Stimulated activated CD4-positive, alpha-beta T cell treated with anti-CD3 and anti-CD28 coated beads, TNF-alpha, amount 100 ng/mL, for 24 hours (primary cell): ENCODE measurements at places on chromosomes 1 and 21.

- peak; percentile 73 for DNase-seq
These were observed 1.0 kb upstream of the S100A2 start for GRCh38 chr1:153566414-153567371.

GRCh38 chr1:206513312-206514111 lies 6.2 kb downstream of the RASSF5 start:
- DNase-seq, result no peak

DNA sequence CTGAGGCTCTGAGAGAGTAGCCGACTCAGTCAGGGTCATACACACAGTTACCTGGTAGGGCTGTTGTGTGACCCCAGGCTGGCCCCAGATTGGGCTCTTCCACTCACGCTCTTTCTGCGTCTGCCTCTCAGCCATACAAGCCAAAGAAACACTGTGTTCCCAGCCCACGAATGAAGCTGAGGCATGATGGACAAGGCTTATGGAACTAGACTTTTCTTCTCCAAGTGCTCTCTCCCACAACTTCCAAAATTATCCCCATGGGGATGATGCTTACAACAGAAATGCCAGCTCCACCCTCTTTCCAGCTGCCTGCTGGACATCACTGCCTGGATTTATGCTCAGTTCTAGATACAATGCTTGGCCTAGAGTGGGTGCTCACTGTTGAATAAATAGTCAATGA lies 102.8 kb upstream of the JUN start:
- DNase-seq, result no peak

DNA sequence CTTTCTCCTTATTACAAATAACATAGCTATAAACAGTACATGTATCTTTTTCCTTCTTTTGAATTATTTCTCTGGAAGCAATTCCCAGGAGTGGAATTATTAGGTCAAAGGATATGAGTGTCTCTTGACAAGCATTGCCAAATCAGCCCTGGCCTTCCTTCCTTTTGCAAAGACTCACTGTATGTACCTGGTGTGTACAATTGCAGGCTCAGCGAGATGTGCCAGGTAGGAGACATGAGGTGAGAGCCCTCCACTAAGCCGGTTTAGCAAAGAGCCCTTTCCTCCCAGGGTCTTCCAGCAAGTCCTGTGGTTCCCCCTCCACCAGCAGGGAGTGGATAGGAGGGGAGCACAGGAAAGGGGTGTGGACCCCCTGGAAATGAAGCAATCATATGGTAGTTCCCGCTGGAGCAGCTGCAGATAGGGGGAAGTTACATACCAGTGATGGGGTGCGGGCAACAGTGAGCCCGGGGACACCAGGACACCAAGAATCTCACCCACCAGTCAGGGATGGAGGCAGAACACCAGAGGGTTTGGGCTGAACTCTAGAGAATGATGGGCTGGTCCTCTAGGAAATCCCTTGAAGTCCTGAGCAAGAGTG lies 18.3 kb downstream of the RCSD1 start:
- no peak for DNase-seq

GRCh38 chr1:198907423-198907746 lies 268.5 kb downstream of the PTPRC start:
- no peak for DNase-seq

DNA sequence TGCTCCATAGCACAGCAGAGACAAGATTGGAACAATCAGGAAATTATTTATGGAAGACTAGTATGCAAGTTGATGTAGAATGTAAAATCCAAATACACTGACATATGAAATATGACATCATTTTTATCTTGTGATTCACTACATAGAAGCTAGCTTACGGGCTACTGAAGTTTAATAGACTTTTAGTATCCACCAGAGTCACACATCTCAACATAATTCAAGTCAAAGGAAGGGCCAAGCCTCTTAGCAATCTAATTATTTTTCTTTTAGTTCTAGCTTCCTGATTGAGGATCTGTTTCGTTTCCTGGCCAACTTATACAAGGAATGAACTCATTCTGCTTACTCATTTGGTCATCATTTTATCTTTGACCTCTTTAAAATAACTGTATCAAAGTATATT lies 234.4 kb upstream of the CHRM3 start:
- no peak for DNase-seq

- no peak for DNase-seq
These were observed 10.3 kb upstream of the COL6A2 start for GRCh38 chr21:46087641-46088040.

DNA sequence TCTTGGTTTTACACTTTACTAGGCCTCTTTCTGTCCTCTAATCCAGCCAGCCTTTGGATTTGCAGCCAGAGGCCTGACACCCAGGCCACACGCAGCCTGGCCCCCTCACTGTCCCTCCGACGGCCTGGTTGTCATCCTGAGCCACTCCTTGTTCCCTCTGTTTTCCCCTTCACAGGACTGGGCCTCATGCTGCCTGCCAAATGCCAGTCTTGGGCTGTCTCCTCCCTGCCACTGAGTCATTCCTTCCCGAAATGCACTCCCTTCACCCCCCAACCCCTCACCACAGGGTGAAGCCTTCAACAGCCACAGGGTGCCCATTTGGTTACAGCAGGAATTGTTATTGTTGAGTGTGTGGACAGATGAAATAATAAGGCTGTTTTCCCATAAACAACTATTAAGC lies 21.3 kb downstream of the ACOT11 start:
- no peak for DNase-seq

- no peak for DNase-seq
These were observed 273.1 kb upstream of the PROX1 start for GRCh38 chr1:213714645-213715044.

DNA sequence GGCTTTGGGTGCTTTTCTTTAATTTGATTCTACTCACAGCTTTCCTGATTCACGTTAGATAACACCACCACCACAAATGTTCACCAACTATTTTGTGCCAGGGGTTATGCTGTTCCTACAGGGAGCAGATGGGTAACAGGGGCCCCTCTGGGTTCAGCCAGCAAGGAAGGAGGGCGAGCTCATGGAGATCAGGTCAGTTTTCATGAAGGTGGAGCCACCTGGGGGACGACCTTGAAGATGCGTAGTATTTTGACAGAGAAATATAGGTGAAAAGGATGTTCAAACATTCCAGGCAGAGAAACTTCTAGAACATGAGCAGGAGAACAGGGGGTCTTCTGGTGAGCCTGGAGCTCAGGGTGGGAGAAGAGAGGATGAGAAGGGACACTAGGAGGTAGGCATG lies 28.9 kb downstream of the KIAA0040 start:
- no peak for DNase-seq

GRCh38 chr1:54850737-54851136 lies 36.3 kb downstream of the DHCR24 start:
- DNase-seq, result no peak

GRCh38 chr1:37410105-37410504 lies 64.3 kb upstream of the ZC3H12A start:
- DNase-seq, result no peak

DNA sequence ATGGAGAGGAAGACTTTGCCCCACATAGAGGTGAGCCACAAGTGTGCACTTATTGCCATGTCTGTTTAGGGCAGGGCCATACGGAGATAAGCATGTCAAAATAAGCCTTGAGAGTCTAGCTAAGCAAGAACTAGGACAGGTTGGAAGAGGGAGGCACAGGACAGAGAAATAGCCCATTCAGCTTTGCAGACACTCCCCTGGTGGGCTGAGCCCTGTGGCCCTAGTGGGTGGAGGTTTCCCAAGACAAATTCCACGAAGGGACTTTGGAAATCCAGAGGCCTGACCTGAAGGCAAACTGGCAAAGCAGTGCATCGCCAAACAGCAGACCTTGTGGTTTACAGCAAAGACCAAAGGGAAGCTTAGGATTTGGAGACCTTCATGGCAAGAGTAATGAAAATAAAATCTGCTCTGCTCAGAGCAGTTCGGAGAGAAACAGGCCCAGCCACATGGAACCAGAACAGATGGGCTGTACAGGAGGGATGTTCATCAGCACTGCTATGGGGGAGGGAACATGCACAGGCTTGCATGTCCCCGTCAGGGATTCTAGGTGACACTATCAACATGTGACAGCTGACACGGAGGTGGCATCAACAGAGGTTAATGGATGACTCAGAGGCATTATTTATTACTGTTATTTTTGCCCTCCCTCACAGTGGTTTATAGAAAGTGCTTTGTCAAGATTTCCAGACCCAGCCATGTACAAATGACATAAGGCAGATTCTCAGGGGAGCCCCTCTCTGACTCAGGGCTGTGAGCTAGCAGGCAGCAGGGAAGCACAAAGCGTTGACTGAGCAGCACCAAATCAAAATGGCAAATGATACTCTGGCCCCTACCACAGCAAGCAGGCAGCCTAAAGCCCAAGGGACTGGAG lies 90.1 kb upstream of the IRF2BP2 start:
- peak; percentile 6 for DNase-seq

DNA sequence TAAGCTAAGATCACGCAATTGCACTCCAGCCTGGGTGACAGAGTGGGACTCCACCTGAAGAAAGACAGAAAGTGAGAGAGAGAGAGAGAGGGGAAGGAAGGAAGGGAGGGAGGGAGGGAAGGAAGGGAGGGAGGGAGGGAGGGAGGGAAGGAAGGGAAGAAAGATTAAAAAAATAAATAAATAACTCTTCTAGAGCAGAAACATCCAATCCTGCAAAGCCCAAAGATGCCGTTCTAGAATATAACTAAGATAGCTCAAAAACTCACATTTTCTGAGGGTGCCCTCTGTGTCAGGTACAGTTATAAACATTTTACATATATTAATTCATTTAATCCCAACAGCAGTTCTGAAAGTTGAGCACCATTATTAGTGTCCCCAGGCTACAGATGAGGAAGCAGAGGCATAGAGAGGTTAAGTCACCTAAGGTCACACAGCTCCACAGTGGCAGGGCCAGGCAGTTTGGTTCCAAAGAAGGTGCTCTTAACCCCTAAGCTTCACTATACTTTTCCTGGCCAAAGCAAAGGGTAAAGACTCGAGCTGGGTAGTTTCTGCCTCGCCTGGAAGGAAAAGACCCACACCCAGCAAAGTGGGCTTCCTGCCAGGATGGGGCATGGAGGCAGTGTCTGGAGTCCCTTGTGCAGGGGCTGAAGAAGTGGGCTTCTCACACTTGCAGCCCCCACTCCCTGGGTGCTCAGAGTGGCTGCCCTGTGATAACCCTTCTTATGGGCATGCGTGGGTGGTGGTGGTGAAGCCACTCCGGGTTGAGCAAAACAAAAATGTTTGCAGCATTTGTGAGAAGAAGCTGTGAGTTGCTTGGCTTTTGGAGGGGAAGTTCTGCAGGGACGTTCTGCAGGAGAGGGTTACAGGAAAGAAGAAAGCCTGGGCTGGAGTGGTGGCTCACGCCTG lies 7.9 kb upstream of the PIK3CD start:
- DNase-seq, result no peak

DNA sequence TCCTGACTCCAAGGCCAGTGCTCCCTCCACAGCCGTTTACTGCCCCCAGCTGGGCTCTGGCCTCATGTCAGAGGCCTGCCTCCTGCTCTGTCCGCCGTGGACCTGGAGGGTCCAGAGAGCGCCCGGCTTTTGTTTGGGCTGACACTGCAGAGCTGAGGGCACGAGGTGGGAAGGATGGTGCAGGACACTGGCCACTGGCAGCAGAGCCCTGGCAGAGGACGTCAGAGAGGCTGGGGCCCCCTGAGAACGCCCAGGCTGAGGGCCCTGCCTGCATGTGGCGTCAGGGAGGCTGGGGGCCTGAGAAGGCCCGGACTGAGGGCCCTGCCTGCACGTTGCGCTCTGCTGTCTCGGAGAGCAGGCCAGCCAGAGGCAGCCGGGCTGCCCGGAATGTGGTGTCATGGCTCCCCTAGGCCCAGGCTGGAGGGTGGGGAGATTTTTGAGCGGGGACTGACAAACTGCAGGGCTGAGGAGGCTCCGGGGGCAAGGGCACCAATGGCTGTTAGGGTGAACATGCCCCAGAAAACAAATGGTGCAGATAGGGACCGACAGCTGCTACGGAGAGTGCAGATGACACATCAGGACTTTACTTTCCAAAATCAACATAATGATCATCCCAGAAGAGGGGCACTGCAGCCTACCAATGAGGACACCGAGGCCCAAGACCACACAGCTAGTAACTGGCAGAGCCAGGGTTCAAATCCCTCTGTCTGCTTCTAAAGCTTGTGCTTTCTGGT lies 31.7 kb downstream of the SLC66A1 start:
- no peak for DNase-seq

DNA sequence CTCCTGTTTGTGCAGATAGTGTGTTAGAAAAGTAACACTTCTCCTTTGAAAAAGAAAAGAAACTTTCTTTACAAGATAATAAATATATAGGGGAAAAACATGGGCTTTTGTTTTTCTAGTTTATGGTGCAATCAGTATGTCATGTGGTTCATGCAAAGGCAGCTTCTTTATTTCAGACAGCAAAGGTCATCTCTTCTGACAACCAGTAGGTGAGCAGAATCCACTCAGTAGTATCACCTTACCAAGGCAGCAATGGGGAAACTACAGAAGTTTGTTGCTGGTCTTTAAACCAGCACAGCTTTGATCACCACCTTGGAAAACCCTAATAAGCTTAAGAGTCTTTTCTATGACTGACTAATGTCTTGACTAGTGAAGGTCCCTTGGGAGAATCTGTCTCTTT lies 13.0 kb upstream of the SAMSN1 start:
- no peak for DNase-seq

GRCh38 chr1:112356765-112357164 lies 39.2 kb upstream of the CTTNBP2NL start:
- no peak for DNase-seq

- no peak for DNase-seq
These were observed 8.3 kb downstream of the NFIA start for GRCh38 chr1:61090546-61091202.

DNA sequence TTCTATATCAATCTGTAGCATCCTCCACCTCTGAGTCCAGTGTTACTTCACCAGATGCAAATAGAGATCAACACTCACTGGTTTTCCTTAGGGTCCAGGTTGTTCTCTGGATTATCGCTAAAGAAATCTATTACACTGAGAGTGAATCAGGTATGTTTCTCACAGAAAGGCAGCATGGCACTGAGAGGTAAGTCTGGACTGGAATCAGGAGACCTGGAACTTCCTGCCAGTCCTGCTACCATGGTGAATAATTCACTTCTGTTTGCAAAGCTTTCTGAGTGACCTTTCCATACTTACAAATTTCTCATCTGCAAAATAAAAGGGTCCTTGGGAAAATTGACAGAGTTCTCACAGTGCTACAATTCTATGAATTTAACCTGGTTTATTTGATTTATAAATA lies 1583.3 kb downstream of the MRPL39 start:
- DNase-seq, result no peak

GRCh38 chr1:44406737-44407429 lies 1.8 kb downstream of the RNF220 start:
- DNase-seq, result no peak
